ENCODE measurements at places on chromosomes 3 and 15. TPM values are rescaled to one million over a fixed set of nuclear protein-coding genes. Genes with fewer than 3 reads are reported as not detected.

- no peak overlapping the region for H3K27ac ChIP-seq
- no peak for DNase-seq
- H3K27me3 ChIP-seq, result peaks cover 7% of the 10 kb centered on the region
- peaks cover 10% of the 10 kb centered on the region for H3K36me3 ChIP-seq
Observed at GRCh38 chr3:106533788-106534160, 665.0 kb upstream of the CBLB start.

DNA sequence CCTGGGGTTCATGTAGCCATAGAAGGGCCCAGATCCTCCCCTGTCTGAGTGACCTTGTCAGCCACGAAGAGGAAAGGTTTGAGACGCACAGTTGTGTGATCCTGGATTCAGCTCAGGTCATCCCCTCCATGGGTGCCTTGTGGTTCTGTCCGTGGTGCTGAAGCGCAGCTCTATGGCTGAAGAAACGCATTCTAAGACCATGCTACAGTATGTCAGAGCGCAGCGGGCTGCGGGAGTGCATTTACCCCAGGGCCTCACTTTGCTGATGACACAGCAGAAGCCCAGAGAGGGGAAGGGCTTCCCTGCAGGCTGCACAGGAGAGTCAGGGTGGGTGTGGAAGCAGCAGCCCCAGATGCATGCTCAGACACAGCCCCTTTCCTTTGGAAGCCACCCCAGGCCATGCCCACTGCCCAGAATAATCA, 68.8 kb upstream of the IQSEC1 start:
- no peaks in the 10 kb centered on the region for H3K4me1 ChIP-seq
- H3K27ac ChIP-seq, result no peak overlapping the region
- no peak overlapping the region for H3K4me3 ChIP-seq
- no peaks in the 10 kb centered on the region for H3K36me3 ChIP-seq
- H3K27me3 ChIP-seq, result no peaks in the 10 kb centered on the region

Gene TSEN2
- 14.0 TPM for total RNA-seq

GRCh38 chr15:95894407-95894956, 436.0 kb upstream of the NR2F2 start:
- H3K4me3 ChIP-seq, result no peak overlapping the region
- H3K4me1 ChIP-seq, result no peaks in the 10 kb centered on the region
- no peak overlapping the region for H3K27ac ChIP-seq
- H3K36me3 ChIP-seq, result no peaks in the 10 kb centered on the region
- H3K27me3 ChIP-seq, result no peaks in the 10 kb centered on the region

- no peak overlapping the region for H3K27ac ChIP-seq
- no peaks in the 10 kb centered on the region for H3K27me3 ChIP-seq
Observed at GRCh38 chr3:57383406-57383805, 90.9 kb upstream of the ASB14 start.

Gene SH3GL3
- not detected for total RNA-seq

DNA sequence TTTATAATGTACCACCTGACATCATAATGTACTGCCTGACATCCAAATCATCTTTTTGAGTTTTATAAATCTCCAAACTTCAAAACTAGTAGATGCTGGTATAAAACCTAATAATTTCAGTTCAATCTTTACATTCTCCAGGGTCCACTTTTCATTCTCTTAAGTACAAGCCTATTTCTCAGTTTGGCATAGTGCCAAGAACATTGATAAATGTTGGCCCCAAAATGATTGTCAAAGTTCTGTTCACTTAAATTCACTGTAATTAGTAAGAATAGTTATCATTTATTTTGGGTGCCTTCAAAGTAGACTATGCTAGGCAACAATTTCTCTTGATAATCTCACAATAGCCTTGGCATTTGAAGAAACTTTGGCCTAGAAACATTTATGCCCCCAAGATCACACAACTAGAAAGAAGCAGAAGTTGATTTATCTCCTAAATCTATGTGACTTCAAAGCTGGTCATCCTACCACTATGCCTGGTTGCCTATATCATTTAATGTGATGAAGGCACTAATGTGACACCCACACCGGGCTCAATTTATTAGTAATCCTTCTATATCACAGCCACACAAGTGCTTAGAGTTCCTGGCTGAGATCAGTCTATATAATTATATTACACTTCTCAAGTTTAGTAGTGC, 101.7 kb downstream of the ZNF609 start:
- peak overlapping the region; percentile 28 for H3K27ac ChIP-seq
- H3K4me3 ChIP-seq, result no peak overlapping the region
- peaks cover 8% of the 10 kb centered on the region for H3K36me3 ChIP-seq

DNA sequence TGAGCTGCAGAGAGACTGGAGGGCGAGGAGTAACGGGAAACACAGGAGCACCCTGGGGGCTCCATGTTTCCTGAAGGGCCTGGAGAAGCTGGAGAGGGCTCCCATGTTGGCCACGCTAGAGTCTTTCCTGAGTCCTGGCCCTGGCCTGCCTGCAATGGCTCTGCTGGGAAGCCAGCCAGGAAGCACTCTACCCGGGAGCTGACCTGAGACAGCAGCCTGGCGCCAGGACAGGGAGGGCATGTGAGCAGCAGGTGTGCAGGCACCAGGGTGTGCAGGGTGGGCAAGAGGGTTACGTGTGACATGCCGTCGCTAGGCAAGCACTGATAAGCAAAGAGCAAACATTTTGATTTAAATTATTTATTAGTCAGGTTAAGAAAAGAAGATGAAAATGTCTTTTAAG, 301.4 kb downstream of the OCA2 start:
- H3K27ac ChIP-seq, result no peak overlapping the region
- DNase-seq, result no peak
- no peaks in the 10 kb centered on the region for H3K36me3 ChIP-seq
- H3K4me3 ChIP-seq, result no peak overlapping the region
- no peaks in the 10 kb centered on the region for H3K4me1 ChIP-seq
- H3K27me3 ChIP-seq, result no peaks in the 10 kb centered on the region

DNA sequence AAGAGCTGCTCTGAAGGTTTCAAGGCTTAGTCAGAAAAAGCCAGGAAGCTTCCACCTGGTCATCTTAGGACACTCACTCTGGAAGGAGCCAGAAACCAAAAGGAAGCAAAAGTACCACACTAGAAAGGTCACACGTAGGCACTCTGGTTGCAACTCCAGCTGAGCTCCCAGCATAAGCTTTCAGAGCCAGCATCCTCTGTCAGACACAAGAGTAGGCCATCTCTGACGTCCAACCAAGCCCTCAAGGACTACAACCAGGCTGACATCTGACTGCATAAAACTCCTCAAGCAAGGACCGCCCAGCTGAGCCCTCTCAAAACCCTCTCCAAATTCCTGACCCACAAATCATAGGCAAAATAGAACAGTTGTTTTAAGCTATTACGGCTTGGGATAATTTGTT, 12.8 kb downstream of the SH3BP5 start:
- no peaks in the 10 kb centered on the region for H3K36me3 ChIP-seq
- H3K27me3 ChIP-seq, result no peaks in the 10 kb centered on the region
- no peak for DNase-seq
- no peak overlapping the region for H3K4me3 ChIP-seq
- H3K4me1 ChIP-seq, result peaks cover 60% of the 10 kb centered on the region

DNA sequence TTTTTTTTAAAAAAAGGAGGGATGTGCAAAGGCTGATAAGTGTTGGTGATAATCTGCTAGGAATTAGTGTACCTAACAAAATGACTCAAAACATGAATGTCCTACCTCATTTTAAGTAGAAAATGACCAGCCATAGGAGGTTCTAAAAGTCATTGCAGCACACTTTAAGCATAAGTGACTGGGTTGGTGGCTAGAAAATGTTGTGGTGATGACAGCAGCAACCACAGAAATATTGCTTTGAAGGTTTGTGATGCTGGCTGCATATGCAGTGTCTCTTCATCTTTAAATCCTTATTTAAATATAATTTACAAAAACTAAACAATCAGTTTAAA, 55.2 kb downstream of the CMSS1 start:
- peaks cover 18% of the 10 kb centered on the region for H3K4me1 ChIP-seq
- H3K27me3 ChIP-seq, result no peaks in the 10 kb centered on the region
- no peak overlapping the region for H3K4me3 ChIP-seq
- H3K27ac ChIP-seq, result no peak overlapping the region
- no peaks in the 10 kb centered on the region for H3K36me3 ChIP-seq

Gene KLHL40
- not detected for total RNA-seq

Gene PLSCR5
- not detected for total RNA-seq

DNA sequence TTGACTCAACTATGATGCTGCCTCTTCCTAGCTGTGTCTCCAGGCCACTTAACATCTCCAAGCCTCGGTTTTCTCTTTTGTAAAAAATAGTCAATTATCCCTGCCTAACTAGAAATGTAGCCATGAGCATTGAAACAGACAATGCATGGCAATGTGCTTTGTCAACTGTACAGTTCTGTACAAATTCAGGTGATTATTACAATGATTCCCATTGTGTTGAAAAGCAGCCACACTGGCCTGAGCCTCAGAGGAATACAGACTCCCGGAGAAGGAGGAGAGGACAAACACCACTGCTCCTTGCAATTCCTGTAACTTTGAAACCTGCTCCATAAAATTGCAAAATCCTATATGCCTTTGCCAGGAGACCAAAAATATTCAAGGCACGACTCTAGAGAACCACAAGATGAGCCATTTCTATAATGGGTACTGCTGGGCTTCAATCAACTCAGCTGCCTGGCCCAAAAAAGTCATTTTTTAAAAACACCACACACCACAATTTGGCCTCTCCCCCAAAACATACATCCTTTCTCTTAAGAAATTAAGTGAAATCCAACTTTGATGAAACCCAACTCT, 28.6 kb downstream of the DAPK2 start:
- no peak for DNase-seq
- no peaks in the 10 kb centered on the region for H3K27me3 ChIP-seq
- H3K4me3 ChIP-seq, result no peak overlapping the region

- no peak for DNase-seq
- no peaks in the 10 kb centered on the region for H3K27me3 ChIP-seq
- H3K4me1 ChIP-seq, result peaks cover 72% of the 10 kb centered on the region
- H3K4me3 ChIP-seq, result no peak overlapping the region
- H3K36me3 ChIP-seq, result no peaks in the 10 kb centered on the region
Observed at GRCh38 chr15:100332231-100332630, 9.5 kb downstream of the ADAMTS17 start.

Gene MAGI1
- not detected for total RNA-seq

GRCh38 chr15:63054281-63054683, 11.7 kb downstream of the TPM1 start:
- DNase-seq, result no peak
- no peak overlapping the region for H3K27ac ChIP-seq
- H3K4me1 ChIP-seq, result peaks cover 10% of the 10 kb centered on the region
- H3K27me3 ChIP-seq, result no peaks in the 10 kb centered on the region
- H3K4me3 ChIP-seq, result no peak overlapping the region
- peaks cover 2% of the 10 kb centered on the region for H3K36me3 ChIP-seq

DNA sequence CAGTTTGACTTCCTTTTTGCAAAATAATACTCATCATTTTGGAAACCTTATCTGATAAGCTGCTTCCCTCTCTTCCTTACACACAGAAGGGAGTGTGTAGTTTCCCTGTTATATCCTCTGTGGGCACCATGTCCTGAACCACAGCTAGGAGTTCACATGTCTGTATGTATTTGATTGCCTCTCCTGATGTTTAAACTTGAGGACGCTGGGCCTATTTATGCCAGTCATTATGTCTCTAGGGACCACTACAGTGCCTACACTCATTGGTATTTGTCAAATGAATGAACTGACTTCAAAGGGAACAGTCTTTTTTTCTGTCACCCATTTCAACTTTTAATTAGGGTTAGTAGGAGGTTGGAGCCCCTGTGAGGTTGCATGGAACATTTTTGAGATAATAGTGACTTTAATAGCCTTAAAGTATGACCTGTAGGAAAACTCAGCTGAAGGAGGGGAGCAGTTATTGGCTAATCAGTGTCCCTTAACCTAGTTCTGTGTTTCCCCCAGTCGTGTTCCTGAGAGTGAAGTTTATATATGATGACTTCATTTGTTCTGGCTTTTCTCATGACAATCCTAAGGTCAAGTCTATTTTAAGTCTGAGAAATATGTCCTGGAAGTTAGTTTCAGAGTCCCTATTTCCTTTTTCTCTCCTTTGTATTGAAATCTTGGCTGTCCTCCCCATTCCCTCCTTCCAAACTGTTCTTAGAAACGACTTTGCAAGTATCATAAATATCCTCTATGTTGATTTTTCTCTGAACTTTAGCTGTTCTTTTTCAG, 28.9 kb downstream of the PDE8A start:
- DNase-seq, result no peak
- H3K4me1 ChIP-seq, result peaks cover 39% of the 10 kb centered on the region
- H3K27me3 ChIP-seq, result no peaks in the 10 kb centered on the region
- no peak overlapping the region for H3K27ac ChIP-seq

Gene C3orf85
- not detected for total RNA-seq

DNA sequence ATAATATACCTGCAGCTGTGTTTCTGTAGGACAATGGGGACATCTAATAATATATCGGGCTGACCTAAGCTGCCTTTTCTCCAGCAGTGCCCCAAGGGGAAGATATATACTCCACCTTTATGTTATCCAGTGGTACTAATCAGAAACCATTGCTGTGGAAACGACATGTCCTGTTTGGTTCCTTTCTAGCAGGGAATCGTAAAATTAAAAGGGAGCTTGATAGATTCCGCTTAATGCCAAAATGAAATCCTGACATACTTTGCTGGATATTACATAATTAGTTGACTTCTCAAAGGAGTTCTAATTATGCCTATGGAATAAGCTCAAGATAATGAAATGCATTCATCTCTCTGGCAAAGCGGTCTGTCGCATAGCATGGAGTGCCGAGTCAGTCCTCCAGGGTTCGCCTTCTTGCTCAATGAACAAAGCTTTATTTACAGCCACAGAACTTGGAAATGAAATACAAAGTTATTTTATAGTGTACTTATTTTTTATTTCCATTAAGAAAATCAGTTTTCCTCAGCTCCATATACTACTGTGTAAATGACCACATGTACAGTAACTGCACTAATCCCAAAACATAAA, 262.8 kb downstream of the LRTM1 start:
- no peak overlapping the region for H3K4me3 ChIP-seq
- H3K27me3 ChIP-seq, result no peaks in the 10 kb centered on the region
- H3K4me1 ChIP-seq, result no peaks in the 10 kb centered on the region

DNA sequence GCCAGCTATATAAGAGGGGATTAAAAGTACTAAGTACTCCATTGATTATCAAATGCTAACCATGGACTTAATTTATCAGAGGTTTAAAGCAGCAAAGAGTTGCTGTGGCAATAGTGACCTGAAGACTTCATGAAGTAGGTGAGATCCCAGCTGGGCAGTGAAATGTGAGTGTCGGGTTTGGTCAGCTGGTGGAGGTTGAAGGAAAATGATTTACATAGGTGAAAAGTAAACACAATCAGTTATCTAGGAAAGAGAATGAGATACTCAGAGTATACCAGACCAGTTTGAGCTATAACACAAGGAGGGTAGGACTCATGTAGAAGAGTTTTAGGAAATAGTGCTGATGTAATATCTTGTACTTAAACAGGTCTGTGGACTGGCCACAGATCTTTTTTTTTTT, 16.5 kb upstream of the FBXO22 start:
- peaks cover 4% of the 10 kb centered on the region for H3K36me3 ChIP-seq
- H3K27me3 ChIP-seq, result no peaks in the 10 kb centered on the region
- peaks cover 12% of the 10 kb centered on the region for H3K4me1 ChIP-seq
- no peak for DNase-seq
- no peak overlapping the region for H3K27ac ChIP-seq

Gene MST1R
- total RNA-seq, result 0.27 TPM

Gene LYZL4
- total RNA-seq, result not detected

GRCh38 chr3:10529809-10530208, 24.4 kb upstream of the ATP2B2 start:
- H3K4me1 ChIP-seq, result no peaks in the 10 kb centered on the region
- H3K27me3 ChIP-seq, result peaks cover 4% of the 10 kb centered on the region
- DNase-seq, result no peak
- H3K36me3 ChIP-seq, result no peaks in the 10 kb centered on the region
- no peak overlapping the region for H3K4me3 ChIP-seq
- no peak overlapping the region for H3K27ac ChIP-seq

Gene ZNF385D
- not detected for total RNA-seq

GRCh38 chr3:65004306-65004705, 316.5 kb upstream of the ADAMTS9 start:
- no peaks in the 10 kb centered on the region for H3K36me3 ChIP-seq
- H3K4me3 ChIP-seq, result no peak overlapping the region
- H3K27ac ChIP-seq, result no peak overlapping the region
- DNase-seq, result no peak
